ENCODE measurements at places on chromosomes 11 and 22.

DNA sequence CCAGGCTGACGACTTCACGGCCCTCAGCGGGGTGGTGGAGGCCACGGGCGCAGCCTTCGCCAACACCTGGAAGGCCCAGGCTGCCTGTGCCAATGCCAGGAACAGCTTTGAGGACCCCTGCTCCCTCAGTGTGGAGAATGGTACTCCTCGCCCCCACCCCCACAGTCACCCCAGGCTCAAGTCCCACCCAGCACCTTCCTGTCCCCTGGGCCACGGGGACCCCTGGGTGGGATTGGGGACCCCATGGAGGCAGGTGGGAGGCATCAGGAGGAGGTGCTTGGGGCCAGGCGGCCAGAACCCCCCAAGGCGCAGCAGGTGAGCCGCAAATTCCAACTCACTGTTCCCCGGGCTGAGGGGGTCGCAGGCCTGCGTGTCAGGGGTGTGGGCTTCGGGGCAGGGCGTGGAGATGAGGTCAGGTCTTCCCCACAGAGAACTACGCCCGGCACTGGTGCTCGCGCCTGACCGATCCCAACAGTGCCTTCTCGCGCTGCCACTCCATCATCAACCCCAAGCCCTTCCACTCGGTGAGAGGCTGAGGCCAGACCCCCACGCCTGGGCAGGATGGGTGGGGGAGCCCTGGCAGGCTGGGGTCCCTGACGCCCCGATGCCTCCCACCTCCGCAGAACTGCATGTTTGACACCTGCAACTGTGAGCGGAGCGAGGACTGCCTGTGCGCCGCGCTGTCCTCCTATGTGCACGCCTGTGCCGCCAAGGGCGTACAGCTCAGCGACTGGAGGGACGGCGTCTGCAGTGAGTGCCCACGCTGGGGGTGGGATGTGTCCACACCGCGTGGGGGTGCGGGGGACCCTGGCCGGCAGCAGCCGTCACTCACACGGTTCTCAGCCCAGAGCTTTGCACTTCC, 9.4 kb downstream of the MUC5B start:
- DNase-seq: no peak

DNA sequence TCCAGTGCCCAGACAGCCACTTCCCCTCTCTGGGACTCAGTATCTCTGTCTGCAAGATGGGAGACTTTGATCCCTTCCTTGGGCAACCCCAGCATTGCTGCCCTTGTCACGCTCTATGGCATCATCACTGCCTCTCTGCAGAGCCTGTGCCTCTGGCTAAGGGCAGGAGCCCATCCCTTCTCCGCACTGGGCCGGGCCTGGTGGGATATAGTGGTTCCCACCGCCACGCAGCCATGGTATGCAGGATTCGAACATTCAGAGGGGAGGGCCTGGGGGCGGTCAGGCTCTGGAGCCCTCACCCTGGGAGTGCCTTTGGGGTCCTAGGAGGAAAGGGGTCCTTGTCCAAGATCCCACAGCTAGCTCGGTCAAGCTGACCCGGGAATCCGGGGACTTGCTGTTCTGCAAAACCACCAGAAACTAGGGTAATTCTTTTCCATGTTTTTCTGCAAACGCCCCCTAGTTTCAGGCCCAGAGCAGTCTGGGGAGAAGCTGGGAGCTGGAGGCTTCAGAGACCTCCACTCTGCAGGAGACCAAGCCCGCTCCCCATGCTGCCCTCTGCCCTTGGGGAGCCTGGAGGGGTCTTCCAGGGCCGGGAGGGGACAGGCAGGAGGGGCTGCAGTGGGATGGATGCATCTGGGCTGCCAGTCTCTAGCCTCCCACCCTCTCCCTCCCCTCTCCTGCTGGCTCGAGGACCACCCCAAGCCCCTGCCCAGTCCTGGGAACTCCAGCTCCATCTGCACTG, 24.4 kb upstream of the CBX7 start:
- DNase-seq: no peak

GRCh38 chr11:43898574-43898973, 17.9 kb downstream of the ALKBH3 start:
- DNase-seq: no peak

- DNase-seq: no peak
Measured at GRCh38 chr22:49525360-49525759, 302.3 kb downstream of the BRD1 start.

GRCh38 chr11:69812946-69813345, 6.3 kb downstream of the FGF3 start:
- DNase-seq: no peak

- no peak for DNase-seq
Measured at GRCh38 chr11:115134926-115135325, 369.3 kb downstream of the CADM1 start.

GRCh38 chr11:33413301-33413700, 156.1 kb downstream of the HIPK3 start:
- DNase-seq: no peak

DNA sequence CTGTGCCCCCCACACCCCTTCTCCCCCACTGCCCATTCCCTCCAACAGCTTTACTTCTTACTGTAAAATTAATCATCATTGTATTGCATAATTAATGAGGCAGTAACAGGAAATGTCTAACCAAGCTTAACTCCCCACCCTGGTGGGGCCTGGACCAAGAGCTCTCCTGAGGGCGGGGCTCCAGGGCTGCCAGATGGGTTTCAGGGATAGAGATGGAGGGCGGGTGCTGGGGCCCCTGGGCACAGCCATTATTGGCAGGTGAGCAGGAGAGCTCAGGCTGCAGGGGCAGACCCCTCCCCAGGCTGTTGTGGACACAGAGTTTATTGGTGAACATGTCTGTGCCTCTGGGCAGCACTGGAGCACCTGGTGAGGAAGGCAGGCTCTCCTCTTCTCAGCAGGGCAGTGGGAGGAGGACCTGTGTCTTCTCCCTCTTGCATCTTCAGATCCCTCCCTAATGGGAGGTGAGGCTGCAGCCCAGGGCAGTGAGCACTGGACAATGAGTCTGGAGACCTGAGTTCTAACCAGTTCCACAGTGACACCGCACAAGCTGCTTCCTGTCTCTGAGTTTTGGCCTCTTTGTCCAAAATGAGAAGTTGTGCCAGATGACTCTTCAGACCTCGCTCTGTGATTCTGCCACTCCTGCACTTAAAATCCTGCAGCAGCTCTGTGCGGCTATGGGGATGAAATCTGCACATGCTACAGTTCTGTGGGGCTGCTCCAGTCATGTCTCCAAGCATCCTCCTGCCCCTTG, 233.3 kb downstream of the CEP164 start:
- no peak for DNase-seq

DNA sequence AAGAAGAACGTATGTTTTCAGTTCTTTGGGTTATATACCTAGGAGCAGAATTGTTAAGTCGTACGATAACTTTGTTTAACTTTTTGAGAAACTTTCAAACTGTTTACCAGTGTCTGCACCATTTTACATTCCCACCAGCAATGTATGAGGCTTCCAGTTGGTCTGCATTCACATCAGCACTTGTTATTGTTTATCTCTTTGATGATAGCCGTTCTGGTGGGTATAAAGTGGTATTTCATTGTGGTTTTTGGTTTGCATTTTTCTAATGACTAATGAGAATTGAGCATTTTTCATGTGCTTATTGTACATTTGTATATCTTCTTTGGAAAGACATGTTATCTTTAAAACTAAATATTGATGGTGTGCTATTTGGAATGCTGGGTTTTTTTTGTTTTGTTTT, 59.8 kb downstream of the KDM2A start:
- DNase-seq: no peak

- no peak for DNase-seq
Measured at GRCh38 chr11:71505781-71506180, 21.3 kb upstream of the KRTAP5-7 start.

GRCh38 chr11:102840018-102840417, 3.4 kb downstream of the MMP3 start:
- DNase-seq: no peak

- no peak for DNase-seq
Measured at GRCh38 chr11:35539781-35540281, 14.4 kb upstream of the PAMR1 start.

GRCh38 chr11:123775289-123775688, 21.0 kb upstream of the OR6X1 start:
- DNase-seq: no peak

DNA sequence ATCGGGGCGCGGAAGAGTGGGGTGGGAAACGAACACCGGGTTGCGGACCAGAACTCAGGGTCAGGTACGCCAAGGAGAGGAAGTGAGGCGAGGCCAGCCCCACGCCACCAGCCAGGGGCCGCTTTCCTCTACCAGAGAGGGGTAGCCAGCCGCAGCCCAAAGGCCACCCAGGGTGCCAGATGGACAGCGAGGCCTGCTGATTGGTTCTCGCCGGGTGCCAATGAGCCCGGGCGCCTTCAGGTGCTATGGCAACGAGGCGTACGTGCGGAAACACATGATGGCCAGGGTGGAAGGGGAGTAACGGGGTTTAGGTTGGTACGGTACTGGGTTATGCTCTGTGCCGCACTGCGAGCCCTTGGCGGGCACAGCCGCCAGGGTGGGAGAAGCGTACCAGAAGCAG, 128.9 kb downstream of the SERGEF start:
- DNase-seq: no peak

GRCh38 chr11:77111277-77111676, 8.6 kb downstream of the OMP start:
- DNase-seq: no peak

DNA sequence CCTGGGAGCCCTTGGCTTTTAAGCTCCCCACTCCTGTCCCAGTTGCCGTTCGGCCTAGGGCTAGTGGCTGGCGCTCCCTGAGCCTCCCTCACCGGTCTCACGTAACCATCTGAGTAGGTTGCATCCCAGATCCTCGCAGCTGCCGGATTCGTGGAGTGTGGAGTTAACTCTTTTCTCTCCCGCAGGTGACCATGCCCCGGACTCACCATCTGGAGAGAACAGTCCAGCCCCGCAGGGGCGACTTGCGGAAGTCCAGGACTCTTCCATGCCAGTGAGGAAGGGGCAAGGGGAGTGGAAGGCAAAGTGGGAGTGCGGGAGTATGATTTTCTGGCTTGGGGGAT, 902 bp downstream of the MUS81 start:
- DNase-seq: no peak

- no peak for DNase-seq
Measured at GRCh38 chr11:15258433-15259165, 143.9 kb downstream of the INSC start.

DNA sequence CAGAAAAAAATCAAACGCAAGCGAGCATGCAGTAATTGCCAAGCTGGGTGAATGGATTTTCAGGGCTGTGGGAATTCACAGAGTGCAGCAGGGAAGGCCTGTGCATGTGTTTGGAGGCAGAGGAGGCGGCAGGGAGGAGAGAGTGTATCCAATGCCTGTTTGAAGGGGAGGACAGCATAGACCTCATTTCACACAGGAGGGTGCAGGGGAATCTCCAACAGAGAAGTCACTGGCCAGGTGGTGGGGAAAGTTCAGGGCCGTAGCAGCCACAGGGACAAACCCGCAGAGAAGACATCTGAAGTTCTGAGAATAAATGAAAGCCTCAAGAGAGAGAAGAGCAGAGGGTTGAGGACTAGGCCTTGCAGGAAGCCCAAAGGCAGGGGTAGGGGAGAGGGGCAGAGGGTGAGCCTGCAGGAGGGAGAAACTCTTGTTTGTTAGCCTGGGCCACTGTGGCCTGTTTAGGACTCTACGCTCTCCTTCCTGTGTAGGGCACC, 19.2 kb upstream of the KDM2A start:
- DNase-seq: no peak

DNA sequence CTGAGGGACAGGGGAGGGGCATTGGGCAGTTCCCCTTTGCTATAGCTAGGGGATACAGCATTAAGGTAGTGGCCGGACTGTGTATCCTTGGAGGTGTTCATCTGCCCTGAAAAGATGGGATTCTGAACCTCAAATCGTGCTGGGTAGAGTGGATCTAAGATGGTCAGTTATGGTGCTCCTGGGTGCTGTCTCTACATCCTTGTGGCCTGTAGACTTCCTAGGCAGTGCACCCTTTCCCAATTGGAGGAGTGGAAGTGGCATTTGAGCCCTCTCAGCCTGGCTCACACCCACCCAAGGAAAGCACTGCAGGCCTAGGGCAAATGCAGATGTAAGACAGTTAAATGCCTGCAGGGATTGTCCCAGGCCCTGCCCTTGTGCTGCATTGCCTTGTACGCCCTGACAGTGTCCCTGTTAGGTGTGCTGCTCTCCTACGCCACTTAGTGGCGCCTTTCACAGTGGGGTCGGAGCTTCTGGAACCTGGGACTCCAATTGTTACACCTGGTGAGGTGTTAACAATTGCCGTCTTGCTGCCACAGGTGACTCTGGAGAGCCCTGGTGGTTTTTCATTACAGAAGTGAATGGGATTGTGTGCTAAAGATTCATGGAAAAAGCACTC, 35.0 kb downstream of the PPFIBP2 start:
- DNase-seq: no peak

DNA sequence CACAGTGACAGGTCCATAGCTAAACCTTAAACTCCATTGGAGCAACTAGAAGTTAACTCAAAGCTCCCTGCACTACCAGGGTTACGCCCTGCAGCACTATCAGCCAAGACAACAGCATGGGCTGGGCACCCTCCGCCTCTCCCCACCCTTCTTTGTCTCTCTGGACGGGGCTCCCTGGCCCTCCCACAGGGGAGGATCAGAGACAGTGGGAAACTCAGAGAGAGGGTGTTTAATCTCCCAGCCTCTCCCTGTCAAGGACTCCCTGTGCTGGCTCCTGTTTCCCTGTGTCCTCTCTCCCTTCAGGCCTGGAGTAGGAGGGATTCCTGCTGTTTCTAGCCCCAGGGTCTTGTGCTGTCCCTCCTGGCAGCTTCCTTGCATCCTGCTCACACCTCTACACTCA, 56.9 kb upstream of the CSNK2A3 start:
- no peak for DNase-seq

DNA sequence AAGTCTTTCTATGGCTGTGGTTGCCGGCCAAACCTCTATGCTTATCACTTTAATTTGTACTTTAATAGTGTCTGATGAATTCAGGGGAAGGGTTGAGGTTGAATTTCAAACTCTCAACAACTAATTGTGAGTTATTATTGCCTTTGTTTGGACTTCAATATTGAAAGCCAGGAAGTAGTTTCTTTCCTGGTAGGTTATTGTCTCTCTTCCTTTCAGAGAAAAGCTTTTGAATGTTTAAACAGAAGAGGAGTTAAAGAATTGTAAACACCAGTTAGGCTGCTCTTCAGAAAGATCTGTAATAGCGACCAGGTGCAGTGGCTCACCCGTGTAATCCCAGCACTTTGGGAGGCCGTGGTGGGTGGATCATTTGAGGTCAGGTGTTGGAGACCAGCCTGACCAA, 22.2 kb downstream of the NNMT start:
- no peak for DNase-seq
